Posterior vena cava (tissue), 2 donors: ENCODE measurements at places on chromosomes 13 and 19. TPM values are rescaled to one million over a fixed set of nuclear protein-coding genes. Genes with fewer than 3 reads are reported as not detected.

- DNase-seq, result no peak
Observed at GRCh38 chr19:38728752-38729541, 15.3 kb downstream of the CAPN12 start.

GRCh38 chr19:40576151-40576584 is 505 bp upstream of the SHKBP1 start:
- no peak for DNase-seq

DNA sequence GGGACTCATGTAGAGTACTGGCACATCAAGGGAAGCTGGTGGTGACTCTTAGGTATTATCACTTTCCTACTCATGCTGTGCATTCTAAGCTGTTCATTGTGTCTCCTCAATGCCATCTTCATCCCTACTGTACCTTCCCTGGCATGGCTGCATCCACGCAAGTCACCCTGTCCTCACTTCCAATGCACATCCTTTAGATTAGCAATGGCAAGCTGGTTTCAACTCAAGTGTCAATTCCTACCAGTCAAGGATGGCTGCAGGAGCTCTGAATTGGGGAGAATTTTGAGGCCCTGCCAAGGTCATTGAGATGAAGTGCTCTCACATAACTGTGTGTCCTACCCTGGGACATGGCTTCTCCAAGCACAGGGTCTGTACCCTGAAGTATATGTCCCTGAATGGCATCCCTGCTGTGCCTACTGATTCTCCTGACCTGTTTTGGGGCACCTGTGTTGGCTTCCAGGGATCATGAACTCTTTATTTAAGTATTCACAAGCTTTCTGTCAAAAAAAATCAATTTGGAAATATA is 24.6 kb downstream of the COL4A1 start:
- DNase-seq, result no peak

GRCh38 chr19:29271341-29271740 is 58.4 kb upstream of the UQCRFS1 start:
- DNase-seq, result no peak

GRCh38 chr13:78759704-78760103 is 100.7 kb upstream of the OBI1 start:
- DNase-seq, result no peak

DNA sequence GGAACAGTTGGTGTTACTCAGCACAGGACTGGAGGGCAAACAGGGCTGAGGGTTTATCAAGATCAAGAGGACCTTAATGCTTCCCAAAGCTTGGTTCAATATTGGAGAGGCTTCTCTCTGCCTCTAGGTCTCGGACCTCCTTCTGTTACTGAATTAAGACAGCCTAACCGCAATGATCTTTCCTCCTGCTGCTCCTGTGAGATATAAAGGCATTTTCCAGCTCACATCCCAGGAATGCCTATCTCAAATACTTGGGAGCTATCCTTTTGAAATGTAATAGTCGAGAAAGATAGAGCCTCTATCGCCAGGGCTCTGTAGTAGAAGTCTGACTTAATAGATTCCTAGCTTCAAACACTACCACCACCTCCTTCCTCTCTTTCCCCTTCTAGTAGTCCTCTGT is 1475.0 kb downstream of the SLITRK1 start:
- no peak for DNase-seq

DNA sequence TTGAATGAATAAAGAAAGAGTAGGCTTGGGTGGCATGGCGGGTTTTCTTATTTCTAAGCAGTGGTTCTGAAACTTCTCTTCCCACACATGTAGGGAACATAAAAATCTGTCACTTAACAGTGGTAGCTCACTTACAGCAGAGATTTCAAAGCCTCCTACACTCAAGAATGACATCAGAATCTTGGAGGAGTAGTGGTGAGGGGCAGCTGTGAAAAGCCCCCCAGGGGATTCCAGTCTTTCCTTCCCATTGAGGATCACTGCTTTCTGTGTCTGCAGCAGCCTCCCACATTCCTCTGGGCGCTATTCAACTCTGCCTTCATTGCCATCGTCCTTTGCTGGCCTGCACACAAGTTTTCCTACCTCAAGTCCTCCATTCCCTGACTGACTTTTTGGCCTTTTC is 8.6 kb upstream of the NEK5 start:
- no peak for DNase-seq

- peak; percentile 91 for DNase-seq
Observed at GRCh38 chr19:19170053-19170872, at the start of gene MEF2B. MEF2B (minus strand) TSS chr19:19170263; CDS start chr19:19150735, 19,528 bp downstream.

GRCh38 chr19:46283771-46284170 is 13.1 kb upstream of the HIF3A start:
- no peak for DNase-seq

DNA sequence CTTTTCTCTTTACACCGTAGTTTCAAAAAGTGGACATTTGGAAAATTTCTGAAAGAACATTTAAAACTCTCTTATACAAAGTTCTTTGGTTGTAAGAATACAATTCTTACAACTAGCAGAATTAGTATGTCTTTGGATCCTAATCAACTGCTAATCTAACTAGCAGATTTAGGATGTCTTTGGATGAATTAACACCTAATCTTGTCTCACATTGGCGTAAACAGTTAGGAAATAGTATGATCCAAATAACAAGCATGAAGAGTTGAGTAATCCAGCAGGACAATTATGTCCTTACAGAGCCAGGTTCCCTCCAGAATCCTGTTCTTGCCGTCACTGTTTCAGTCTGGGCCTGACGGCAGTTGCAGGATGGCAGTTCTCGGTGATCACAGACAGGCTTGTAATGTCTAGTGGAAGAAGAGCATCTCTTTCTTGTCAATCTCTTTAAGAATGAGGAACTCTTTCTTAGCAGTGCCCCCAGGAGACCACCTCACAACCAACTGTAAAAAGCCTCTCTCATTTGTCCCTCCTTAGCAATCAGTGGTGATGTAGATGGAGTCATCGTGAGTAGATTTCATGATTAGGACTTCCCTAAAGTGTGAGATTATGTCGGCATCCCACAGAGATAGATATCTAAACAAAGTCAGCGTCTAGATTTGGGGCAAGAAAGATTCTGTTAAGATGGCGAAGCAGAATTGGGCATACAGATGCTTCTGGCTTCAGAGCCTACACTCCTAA is 5.7 kb upstream of the TNFSF13B start:
- no peak for DNase-seq

GRCh38 chr13:41864658-41865057 is 96.3 kb downstream of the VWA8 start:
- DNase-seq, result no peak

DNA sequence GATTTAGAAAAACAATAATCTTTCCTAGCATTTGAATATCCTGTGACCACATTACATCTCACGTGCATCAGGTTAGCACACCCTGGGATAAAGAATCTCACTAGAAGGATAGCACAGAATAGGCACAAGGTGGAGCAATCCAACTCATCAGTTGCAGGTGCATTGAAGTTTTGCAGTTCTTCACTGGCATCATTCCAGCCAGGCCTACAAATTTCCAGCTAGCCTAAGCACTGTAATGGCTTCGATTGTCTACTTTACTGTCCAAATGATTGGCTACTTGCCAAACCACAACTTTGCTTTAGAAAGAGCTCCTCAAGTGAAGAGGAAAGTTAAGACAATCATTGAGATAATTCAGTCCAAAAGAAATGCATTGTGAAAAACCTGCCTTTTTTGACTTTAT is 89.5 kb downstream of the SPRY2 start:
- no peak for DNase-seq

DNA sequence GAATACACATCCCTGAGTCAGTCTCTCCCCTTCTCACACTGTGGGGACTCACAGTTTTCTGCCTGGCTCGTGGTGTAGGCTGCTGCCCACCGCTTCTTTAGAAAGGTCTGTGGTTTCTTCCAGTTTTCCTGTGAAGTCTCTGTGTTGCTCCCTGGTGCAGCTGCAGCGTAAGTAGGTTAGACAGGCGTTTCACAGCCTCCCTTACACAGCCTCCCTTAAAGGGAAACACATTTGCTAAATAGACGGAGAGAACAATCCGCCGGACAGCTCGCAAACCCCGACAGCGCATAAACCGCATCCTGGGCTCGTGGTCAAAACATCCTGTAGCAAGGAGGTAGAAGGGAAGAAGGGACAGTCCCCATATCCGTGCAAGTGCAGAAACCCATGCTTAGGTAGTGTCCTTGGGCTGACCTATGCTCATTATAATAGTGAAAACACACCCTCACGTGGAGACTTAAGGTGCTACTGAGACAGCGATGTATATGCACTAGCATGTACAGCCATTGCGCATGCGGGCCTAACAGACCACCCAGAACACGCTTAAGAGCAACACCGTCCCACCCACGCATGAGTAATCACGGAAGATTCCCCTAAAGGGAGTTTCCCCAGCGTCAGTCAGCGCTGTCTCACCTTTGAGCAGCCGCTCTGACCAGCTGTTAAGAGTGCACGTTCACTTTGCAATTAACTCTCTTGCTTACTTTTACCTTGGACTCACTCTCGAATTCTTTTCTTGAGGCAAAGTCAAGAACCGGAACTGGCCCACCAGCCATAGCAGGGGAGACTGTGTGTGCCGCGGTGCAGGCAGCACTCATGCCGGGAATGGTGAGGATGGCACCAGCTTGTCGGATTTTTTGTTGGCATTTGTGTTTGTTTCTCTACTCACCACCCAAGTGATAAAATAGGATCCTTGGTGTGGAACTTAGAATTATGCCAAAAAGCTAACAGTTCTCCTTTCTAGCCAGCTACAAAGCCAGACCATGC is 16.6 kb downstream of the SIGLEC8 start:
- no peak for DNase-seq

DNA sequence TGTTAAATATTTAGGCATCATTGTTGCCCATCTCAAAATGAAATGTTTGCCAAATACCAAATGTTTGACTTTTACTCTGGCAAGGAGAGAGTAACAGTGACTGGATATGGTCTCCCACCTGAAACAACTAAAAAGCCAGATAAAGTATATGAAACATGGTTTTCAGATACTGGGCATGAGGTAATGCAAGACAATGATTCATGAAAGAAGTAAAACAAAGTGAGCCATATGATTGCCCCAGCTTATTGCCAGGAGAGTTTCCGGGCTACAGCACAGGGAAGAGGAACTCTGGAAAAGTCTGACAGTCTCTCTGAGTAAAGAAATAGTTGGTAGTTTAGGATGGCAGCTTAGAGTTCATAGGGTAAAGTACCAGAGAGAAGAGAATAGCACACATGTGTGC is 354.6 kb downstream of the DNAJC15 start:
- no peak for DNase-seq

DNA sequence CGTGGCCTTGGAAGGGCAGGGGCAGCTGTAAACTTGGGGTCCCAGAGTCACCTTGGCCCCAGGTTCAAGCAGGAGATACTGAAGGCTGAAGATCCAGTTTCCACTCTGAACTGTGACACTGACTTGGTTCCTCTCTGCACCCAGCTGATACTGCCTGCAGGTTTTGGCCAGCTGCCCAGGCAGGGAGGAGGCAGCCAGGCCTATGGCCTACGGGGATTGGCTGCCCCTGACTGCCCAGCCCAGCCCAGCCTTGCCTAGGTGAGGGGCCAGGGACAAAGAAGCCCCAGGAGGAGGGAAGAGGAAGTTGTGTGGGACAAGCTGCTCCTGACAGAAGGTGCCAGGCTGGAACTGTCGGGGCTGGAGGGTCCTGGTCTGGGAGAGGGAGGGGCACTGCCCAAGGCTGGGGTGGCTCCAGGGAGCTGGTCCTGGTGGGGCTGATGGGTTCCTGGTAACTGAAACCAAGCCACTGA is 51.7 kb upstream of the CYP4F8 start:
- peak; percentile 74 for DNase-seq

DNA sequence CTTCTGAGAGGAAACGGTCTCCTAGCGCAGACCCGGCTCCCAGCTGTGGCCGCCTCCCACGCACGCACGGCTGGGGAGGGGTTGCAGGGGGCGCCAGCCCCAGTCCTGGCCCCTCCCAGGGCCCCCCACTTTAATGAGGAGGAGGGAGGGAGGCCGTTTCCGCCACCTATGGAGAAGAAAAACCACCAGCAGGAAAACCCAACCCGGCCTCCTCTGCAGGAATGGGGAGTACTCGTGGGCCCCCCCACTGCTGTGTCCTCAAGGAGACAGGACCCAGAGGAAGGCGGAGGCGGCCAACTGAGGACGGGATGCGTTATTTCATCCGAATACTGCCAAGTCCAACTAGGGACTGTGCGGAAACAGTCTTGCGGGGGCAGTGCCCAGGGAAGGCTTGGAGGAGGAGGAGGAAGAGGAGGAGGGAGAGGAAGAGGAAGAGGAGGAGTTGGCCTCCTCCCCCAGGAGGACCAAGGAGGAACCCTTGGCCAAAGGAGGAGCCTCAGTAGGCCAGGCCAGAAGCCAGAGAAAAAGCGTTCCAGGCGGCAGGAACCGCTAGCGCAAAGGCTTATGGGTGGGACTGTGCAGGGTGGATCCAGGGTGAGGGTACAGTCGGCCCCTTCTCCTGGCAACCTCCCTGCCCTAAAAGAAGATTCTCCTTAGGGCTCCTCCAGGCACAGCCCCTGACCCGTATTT is 3.9 kb upstream of the SSBP4 start:
- peak; percentile 94 for DNase-seq

- DNase-seq, result no peak
Observed at GRCh38 chr13:24624801-24625231, 55.4 kb upstream of the ATP12A start.

GRCh38 chr19:10690341-10690781 is 10.9 kb upstream of the QTRT1 start:
- DNase-seq, result no peak

GRCh38 chr13:50125554-50126262 is 110.5 kb downstream of the KCNRG start:
- DNase-seq, result peak; percentile 99

DNA sequence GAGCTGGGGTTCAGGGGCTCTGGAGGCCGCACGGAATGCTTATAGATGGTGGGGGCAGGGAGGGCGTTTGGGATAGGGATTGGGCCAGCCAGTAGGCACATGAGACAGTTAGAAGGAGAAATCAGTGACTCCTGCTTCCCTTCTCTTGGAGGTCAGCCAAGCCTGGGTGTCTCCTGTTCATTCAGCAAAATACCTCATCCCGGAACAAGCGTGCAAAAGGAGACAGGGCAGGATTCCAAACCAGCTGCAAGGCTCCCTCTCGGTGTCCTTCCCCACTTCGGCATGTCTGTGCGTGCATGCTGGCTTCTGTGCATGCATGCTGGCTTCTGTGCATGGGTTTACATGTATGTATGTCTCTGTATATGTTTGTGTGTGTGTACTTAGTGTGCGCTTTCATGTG is 37.3 kb upstream of the PEPD start:
- no peak for DNase-seq

The MAP3K10 gene
- total RNA-seq, result 16.9 TPM

The POLR1G gene
- 4.8 TPM for total RNA-seq

The CGB7 gene
- total RNA-seq, result not detected

The ZNF835 gene
- total RNA-seq, result 2.0 TPM

The ZNF628 gene
- total RNA-seq, result 7.9 TPM

The RASAL3 gene
- 3.7 TPM for total RNA-seq

The KL gene
- 2.1 TPM for total RNA-seq

The CGB3 gene
- total RNA-seq, result not detected

The DAND5 gene
- total RNA-seq, result not detected
